OCI-M1 (cell line): ENCODE measurements at places on chromosomes 1 and 21.

DNA sequence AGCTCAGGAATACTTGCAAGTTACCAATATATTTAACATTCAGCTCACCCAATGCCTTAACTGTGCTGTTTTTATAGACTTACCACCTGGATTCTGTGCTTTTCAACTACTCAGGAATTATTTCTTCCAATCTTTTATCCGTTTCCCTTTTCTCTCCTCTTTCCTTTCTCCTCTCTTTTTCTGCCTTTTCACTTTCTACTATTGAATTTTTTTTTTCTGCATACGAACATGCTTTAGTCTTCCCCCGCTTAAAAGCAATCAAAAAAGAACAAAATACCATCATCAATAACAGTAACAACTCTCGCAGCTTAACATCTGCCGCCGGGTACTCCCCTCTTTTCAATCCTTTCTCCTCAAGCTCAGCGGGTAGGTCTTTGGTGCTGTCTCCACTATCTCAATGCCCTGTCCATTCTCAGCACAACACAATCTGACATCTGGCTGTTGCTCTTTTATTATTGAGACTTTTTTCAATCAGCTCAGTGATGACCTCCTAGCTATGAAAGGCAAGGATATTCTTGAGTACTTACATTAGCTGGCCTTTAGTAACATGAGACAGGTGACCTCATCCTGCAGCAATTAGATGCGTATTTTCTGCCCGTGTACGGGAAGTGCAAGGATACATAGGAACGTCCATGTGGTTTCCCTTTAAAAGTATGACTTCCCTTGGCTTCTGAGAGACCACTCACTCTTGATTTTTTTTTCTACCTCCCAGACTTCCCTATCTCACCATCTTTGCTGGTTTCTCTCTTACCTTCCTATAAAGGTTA is 40.2 kb upstream of the SIPA1L2 start:
- no peak for DNase-seq

DNA sequence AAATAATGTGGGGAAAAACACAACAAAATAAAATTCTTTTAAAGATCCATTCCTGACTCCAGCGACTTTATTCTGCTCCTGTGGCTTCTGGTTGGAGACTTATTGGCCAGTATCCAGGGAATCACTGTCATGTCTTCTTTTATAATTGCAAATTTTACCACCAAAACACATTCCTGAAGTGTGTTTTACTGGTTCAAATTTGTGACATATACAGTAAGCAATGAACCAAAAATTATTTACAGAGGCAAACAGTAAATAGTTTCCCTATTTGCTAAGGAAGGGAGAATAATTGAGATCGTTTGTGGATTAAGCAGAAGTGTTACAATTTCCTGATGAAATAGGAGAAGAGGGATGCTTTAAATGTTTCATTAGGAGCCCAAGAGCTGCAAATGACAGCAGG is 118.7 kb downstream of the ZNF281 start:
- DNase-seq = no peak

GRCh38 chr1:119718972-119719371 is 7.2 kb downstream of the PHGDH start:
- DNase-seq = no peak

GRCh38 chr21:14569026-14569621 is 23.0 kb upstream of the SAMSN1 start:
- no peak for DNase-seq

DNA sequence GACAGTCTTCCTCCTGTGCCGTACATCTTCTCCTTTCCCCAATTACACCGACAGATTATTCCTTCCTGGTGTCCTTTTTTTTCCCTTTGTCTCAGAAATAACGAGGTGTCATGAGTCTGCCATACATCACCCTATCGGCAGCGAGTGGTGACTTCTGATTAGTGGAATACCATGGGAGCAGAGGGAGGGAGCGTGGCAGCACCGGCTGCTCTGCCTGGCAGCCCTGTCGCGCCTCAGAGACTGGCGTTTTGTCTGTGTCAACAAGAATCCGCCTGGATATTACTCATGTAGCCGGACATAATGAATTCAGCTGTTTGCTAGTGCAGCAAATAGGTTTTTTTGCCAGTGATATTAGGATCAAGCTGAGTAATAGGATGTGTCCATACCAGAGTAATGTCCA is 51.8 kb downstream of the UTP25 start:
- DNase-seq = no peak

GRCh38 chr1:104720741-104721140 is 971.0 kb downstream of the AMY1C start:
- no peak for DNase-seq

GRCh38 chr1:58964880-58965279 is 181.0 kb upstream of the JUN start:
- peak; percentile 20 for DNase-seq

DNA sequence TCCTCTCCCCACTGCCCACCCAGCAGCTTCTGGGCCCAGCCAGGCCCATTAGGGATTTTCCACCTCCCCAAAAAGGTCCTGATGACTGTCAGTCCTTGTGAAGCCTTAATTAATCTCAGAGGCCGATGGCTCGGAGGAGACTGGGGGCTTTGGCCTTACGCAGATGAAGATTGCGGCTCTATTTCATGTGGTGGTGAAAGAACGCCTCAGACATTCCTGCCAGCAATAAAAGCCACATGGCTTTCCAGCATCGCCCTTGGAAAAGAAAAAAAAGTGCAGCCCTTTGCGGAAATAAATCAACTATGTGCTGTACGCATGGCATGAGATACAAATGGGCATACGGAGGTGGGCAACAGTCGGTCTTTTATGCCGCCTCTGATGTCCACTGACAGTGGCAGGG is 6.6 kb upstream of the RUNX3 start:
- DNase-seq = no peak
